Natural killer cell treated with Interleukin-12 subunit alpha and Interleukin-12 subunit beta and Interleukin-15 and Interleukin-18, amount 100 ng/mL, for 72 hours (primary cell): ENCODE measurements at places on chromosomes 13 and 19.

- no peak for DNase-seq
Measured at GRCh38 chr19:49188626-49189200, 31.1 kb downstream of the TRPM4 start.

DNA sequence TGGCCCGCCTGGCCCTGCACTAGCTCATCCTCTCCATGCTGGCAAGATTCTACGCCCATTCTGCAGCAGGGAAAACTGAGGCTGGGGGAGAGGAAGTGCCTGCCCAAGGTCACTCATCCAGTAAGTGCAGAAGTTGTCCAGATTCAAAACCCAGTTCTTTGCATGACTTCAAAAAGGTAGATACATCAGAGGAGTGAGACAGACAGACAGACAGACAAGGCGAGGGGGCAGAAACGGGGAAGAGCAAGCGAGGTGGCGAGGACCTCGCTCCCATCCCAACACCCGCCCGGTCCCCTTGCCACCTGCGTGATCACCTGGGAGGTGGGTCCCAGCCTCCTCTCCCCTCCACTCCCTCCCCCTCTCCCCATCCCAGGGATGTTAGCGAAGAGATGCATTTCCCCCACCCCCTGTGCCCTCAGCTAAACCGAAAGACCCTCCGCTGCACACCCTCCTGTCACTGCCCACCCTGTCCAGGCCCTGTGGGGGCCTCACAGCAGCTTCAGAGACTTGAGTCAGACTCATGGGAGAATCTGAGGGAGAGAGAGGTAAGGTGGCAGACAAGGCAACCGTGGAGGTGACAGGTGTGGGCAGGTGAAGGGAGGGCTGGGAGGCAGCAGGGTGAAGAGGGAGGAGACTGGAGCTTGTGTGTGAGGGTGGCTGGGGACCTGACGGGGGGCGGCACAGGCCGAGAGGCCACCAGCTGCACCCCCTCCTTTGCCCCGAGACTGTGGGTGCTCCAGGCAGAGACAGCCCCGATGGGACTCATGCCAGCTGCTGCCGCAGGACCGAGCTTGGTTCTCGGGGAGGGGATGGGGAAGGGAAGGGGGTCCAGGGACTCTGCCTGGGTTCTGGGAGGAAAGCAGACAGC, 18.9 kb downstream of the LRRC4B start:
- no peak for DNase-seq

DNA sequence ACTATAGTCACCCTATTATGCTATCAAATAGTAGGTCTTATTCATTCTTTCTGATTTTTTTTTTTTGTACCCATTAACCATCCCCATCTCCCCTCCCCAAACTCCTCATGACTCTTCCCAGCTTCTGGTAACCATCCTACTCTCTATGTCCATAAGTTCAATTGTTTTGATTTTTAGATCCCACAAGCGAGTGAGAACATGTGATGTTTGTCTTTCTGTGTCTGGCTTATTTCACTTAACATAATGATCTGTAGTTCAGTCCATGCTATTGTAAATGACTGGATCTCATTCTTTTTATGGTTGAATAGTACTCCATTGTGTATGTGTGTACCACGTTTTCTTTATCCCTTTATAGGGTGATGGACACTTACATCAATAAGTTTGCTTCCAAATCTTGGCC, 4.5 kb upstream of the MYCBP2 start:
- no peak for DNase-seq

GRCh38 chr13:97189928-97190327, 32.2 kb upstream of the MBNL2 start:
- DNase-seq: no peak

- DNase-seq: no peak
Measured at GRCh38 chr19:2779121-2779740, 3.8 kb downstream of the SGTA start.

DNA sequence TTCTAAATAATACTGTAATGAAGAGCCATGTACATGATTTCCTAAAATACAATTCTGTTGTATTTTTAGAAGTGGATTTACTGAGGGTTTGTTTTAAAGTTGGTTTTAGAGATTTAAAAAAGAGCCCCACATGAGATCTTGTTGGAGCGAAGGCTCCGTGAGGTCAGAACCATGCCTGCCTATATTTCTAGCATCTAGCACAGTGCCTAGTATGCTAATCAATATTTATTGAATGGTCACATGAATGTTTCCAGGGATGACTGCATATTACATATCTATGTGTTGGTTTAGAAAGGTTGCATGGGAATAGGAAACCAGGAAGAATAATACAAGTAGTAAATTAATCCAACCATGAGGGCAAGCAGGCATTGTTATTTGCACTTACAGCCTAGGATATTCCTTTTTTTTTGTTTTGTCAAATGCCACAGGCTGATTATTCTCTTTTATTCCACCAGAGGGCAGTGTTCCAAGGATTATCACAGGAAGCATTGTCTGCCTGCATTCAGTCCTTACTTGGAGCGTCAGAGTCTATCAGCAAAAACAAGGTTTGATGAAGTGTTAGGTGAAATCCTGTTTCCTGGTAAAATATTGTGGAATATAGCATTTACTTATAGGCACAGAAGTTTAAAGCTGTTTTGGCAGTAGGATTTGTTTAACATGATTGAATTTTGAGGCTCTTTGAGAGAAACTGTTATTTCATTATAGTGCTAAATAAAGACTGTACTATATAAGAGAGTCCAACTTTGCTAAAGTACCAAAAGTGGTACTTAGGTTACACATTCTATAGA, 46.8 kb downstream of the COG3 start:
- DNase-seq: peak; percentile 69

GRCh38 chr19:3606690-3607289, at the start of gene TBXA2R:
Gene TBXA2R (minus strand): TSS chr19:3606875. CDS start chr19:3600634, 6,241 bp downstream.
- DNase-seq: no peak

GRCh38 chr19:54418930-54419800, 3.9 kb downstream of the TTYH1 start:
- no peak for DNase-seq

DNA sequence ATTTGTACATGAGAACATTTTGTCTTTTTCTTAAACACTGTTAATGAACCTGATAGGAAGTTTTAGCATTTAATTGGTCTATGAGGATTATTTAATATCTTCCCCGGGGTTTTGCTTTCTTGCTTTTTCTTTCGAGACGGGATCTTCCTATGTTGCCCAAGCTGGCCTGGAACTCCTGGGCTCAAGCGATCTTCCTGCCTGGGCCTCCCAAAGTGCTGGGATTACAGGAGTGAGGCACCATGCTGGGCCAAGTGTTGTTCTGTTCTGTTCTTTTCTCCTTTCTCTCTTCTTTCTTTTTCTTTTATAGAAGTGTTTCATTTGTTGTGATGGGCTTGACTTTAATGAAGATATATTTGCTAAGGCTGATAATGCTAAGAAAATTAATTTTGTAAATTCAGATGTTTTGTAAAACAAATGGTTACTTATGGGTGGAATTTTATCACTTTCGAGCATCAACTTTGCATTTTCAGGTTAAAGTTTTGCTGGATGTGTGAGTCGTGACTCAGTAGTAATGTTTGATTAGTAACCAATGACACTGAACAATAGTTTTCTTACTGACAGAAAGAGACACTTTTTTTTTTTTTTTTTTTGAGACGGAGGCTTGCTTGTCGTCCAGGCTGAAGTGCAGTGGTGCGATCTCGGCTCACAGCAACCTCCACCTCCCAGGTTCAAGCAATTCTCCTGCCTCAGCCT, 2.2 kb downstream of the PAN3 start:
- no peak for DNase-seq

- DNase-seq: no peak
Measured at GRCh38 chr13:94157705-94158218, 321.7 kb downstream of the DCT start.

DNA sequence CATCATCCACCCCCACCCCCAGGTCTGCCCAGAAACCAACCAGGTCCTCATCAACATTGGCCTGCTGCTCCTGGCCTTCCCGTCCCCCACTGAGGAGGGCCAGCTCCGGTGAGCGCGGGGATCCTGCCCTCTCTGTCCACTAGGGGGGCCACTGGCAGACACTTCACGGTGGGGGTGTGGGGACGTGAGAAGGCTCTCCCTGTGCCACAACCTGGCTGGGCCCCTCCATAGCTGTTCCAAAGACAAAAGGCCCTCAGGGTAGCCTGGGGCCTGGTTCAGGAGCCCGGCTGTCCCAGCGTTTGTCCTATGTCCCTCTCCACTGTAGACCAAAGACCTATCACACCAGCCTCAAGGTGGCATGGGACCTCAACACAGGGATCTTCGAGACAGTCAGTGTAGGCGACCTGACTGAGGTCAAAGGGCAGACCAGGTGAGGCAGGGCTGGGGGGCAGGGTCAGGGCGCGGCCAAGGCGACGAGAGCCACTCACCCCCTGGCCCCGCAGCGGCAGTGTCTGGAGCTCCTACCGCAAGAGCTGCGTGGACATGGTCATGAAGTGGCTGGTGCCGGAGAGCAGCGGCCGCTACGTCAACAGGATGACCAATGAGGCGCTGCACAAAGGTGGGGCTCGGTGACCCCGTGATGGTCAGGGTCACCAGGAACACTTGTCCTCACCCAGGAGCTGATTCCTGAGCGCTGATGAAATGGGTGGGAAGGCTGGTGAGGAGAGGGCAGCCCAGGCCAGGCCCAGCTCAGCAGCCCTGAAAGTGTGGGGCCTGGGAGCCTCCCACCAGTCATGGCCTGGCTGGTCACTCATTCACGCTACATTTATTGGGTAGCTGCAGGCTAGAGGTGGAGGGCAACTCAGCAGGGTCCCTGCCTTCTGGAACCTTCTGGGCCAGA, 7.9 kb downstream of the DCAF15 start:
- DNase-seq: no peak

DNA sequence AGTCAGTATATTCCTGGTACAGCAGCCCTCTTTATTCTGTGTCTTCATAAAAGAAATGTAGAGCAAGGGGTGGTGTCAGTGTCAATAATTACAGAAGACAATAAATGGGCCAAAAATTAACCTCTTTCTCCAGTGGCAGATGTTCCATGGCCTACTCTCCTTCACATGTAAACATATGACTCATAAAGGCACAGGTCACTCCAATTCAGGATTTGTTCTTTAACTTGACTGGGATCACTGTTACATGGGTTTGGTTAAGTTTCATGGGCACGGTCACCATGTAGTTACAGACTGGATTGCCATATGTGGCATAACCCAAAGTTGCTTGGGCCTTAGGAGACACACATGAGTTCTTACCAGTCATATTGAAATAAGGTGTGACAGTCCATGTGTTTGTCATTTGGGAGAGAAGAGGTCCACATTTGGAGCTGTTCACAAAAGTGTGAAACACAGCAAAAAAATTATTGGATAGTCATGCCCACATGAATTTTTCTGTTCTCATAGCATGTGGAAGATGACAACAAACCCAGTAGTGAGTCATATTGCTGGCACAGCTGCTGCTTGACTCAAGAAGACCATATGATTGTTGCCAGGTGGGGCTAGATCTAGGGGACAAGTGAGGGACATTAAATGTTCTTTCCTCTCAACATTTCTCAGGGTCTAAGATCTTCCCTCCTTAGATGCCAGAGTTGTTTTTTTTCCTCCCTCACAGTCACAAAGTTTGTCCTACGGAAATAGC, 68.1 kb upstream of the HTR2A start:
- no peak for DNase-seq

- peak; percentile 70 for DNase-seq
Measured at GRCh38 chr13:30376426-30377311, 45.6 kb upstream of the UBE2L5 start.

DNA sequence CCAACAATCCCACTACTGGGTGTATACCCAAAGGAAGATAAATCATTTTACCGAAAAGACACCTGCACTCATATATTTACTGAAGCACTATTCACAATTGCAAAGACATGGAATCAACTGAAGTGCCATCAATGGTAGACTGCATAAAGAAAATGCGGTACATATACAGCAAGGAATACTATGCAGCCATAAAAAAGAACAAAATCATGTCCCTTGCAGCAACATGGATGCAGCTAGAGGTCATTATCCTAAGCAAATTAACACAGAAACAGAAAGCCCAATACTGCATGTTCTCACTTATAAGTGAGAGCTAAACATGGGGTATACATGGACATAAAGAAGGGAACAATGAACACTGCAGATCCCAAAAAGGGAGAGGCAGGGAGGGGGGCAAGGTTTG, 2.7 kb upstream of the ZNF507 start:
- no peak for DNase-seq

- DNase-seq: no peak
Measured at GRCh38 chr13:107845911-107846310, 369.4 kb downstream of the LIG4 start.

DNA sequence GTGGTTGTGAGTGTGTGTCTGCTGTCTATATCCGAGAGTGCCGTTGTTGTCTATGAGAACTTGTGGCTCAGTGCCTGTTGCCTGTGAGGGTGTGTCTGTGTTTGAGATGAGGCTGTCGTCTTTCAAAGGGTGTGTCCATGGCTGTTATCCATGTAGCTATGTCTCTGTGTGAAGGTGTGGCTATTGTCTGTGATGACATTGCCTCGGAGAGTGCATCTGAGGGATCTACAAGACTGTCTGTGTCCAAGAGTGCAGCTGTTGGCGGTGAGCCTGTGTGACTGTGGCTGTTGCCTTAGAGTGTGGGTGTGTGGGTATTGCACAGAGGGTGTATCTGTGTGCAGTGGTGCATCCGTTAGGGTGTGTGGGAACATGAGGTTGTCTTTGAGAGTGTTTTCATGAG, 4.9 kb downstream of the NUMBL start:
- no peak for DNase-seq

GRCh38 chr19:31258211-31259052, 90.8 kb downstream of the TSHZ3 start:
- DNase-seq: no peak

- no peak for DNase-seq
Measured at GRCh38 chr13:30863796-30864195, 42.3 kb upstream of the MEDAG start.

DNA sequence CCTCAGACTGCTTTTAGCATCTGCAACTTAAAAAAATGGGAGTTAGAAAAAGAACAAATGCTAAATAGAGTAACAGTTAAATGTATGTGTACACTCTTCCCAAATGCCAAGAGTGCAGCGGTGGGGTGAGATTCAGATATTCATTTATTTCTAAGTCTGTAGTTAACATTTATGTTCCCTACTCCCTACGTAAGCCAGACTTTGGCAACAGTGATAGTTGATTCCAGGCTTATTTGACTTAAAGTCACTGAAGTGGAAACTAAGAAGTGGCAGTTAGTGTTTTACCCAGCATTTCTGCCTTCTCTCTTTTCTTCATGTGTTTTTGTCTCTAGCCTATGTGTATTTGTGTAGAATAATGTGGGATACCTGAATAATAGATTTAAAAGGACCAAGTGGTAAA, 4.5 kb downstream of the MIR17HG start:
- no peak for DNase-seq

GRCh38 chr13:94323764-94324758, 155.4 kb downstream of the DCT start:
- DNase-seq: peak; percentile 67

DNA sequence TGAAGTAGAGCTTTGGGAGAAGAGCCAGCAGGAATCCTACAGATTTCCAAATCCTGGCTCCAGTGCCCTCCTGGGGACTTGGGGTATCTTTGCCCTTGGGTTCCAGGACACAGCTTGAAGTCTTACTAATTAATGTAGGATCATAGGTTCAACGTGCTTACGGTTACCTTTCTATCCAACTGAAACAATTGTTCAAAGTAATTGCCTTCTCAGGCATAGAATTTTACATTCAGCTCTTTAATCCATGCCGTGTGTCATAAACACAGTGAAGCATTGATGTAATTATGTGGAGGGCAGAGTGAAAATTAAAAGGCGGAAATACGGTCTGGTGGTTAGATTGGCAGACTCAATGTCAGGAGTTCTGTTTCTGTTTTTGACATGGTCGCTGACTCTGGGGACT, 170.4 kb downstream of the COG6 start:
- no peak for DNase-seq
